ENCODE measurements at places on chromosomes 2 and 18.

DNA sequence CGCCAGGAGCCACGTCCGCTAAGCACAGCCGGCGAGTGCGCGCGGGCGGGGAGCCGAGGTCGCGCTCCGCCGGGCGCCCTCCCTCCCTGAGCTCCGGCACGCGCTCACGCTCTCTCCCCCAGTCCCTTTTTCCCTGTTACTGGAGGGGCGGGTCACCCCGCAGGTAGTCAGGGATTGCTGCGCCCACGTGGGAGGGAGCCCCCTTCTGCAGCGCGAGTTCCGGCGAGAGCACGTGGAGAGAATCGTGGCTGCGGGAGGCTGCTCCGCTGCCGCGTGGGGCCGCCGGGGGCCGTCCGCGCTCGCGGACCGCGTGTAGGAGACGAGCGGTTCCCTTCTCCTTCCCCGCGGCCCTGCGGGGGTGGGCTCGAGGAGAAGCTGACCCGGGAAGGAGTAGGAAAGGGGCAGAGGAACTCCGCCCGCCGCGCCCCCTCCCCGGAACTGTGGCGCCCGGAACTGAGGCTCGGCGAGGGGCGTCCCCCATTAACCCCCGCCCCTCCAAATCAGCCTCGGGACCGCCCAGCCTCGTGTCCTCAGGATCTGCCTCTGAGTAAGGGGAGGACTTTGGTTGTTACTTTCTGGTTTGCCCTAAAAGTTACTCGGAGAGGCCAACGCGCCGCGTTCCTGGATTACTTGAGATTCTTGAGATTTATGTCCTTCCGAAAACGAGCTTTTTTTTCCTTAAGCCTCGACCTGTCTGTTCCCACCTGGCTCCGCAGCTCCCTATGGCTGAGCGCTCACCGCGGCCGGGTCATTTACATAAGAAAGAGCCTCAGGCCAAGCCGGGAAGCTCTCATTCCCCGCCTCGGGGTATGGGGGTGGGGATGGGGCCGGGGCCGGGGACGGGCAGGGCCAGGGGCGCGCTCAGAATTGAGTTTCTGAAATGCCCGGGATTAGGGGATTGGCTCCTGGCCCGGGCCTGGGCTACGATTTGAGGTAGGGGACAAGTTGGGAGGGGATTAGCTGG is 1.1 kb downstream of the HK2 start:
- DNase-seq = no peak

DNA sequence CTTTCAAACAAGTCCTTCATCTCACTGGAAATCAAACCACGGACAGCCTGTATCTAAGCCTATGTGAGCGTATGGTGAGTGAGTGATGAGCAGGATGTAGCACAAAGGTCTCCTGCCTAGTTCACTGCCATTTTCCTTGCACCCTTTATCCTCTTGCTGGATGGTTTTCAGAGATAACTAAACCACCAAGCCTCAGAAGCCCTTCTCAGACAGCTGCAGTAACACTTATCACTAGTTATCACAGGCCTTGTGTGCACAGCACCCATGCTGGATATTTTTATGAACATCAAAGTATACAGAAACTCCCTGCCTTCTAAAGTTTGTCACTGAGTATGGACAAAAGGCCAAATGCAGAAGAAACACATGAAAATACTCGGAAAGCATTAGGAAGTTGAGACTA is 69.5 kb downstream of the C1D start:
- DNase-seq = no peak

DNA sequence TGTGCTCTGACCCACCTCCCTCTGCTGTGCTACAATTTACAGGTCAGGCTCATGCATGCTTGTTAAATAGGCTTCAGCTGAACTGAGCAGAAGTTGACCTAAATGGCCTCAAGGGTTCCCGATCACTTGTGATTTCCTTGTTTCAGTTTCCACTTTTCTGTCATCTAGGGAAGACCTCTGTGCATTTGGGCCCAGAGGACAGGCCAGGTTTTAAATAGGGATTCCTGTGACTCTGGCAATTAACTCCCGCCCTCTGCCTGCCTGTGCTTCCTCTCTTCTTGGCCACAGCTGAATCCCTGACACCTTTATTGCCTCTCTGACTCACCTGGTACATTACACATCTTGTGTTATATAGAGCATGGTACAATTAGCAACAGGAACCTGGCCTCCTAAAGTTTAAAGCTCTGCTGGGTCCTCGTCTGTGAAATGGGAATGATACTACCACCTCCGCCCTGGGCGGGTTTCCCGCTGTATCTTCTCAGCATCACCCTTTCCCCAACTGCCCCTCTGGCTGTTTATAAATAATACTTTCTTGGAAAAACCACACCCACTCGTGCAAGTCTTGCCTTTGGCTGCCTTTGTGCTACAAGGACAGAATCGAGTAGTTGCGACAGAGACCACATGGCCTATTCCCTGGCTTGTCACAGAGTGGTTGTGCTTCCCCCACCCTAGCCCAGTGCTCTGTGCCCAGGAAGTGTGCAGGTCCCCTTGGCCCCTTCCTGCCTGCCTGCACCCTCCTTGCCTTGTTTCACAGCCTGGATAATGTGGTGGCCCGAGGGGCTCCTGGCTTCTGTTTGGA is 7.9 kb downstream of the CABLES1 start:
- DNase-seq = no peak

- DNase-seq = peak; percentile 10
Measured at GRCh38 chr2:204950695-204951346, 405.5 kb downstream of the PARD3B start.

- no peak for DNase-seq
Measured at GRCh38 chr2:16105669-16106281, 165.4 kb downstream of the MYCN start.

DNA sequence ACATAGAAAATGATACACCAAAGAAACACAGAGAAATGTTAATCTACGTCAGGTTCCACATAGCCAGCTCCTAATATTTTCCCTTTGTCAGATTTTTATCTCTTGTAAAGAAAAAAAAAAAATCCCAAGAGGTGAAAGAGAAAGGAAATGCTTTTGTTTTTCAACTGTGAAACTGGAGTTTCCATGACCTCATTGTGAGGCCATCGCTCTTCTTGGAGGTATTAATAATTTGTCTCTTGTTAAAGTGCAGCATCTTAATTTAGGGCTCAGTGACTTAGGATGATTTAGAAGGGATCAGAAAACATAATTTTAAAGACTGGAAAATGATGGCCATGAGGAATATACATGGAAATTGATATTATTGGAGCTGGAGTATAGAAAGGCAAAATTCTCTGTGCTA is 21.7 kb downstream of the ARHGAP28 start:
- DNase-seq = no peak

- DNase-seq = no peak
Measured at GRCh38 chr2:105183555-105184323, 57.8 kb upstream of the GPR45 start.

GRCh38 chr2:171741189-171741588 is 53.9 kb downstream of the DYNC1I2 start:
- DNase-seq = no peak

DNA sequence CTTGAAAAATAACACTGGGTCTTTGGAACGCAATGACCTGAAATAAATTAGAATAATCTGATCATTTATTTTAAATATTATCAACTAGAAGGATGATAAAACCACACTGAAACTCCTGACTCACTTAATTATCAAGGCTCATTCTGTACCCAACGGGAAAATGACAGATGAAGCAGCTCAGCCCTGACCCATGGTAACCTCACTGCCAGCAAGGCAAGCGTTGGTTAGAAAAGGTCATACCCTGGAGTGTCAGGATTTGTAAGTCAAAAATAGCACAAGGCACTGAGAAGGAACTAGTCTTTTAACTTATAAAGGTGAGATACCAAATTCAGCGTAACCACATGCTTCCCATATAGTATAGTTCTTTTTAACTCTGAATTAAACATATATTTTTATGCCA is 277.5 kb downstream of the ETAA1 start:
- DNase-seq = no peak

GRCh38 chr2:217338306-217338916 is 478.5 kb upstream of the TNP1 start:
- peak; percentile 89 for DNase-seq

- DNase-seq = no peak
Measured at GRCh38 chr2:199457147-199458008, at the start of gene SATB2. TSS of gene SATB2 (minus strand) at chr2:199457939. CDS start at chr2:199456037, 1,902 bp downstream.

- DNase-seq = no peak
Measured at GRCh38 chr18:12023375-12023774, 42.1 kb downstream of the IMPA2 start.

GRCh38 chr2:144513388-144514101 is 6.4 kb downstream of the ZEB2 start:
- DNase-seq = no peak

DNA sequence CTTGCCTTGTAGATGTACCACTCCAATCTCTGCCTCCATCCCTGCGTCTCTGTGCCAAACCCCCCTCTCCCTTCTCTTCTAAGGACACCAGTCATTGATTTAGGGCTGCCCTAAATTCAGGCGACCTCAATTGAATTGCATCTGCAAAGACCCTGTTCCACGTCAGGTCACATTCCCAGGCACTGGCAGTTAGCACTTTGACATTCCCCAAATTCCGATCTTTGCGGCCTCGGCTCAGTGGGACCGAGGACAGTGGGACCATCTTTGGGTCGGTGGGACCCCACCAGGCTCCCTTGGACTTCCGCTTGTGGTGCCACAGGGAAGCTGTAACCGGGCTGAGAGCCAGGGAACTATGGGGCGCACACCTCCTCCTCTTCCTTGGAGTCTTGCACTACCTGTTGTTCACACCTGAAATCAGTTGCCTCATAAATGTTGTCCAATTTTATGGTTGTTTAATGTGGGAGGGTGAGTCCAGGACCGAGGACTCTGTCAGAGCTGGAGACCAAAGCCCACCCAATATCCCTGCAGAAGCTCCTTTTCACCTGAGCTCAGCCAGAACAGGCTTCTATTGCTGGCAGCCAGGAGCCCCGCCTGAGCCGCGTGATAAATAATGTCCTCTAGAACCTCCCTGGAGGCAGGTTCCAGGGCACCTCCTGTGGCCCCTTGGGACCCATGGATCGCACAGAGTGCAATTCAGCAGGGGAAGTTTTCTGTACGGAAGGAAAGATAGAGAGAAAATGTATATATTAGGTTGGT is 271.6 kb downstream of the EIPR1 start:
- no peak for DNase-seq

GRCh38 chr18:13537022-13537780 is 189.2 kb downstream of the FAM210A start:
- DNase-seq = no peak

- DNase-seq = no peak
Measured at GRCh38 chr18:55524353-55525073, 63.5 kb downstream of the TCF4 start.

GRCh38 chr2:176960736-176961520 is 251.7 kb upstream of the HNRNPA3 start:
- DNase-seq = no peak

DNA sequence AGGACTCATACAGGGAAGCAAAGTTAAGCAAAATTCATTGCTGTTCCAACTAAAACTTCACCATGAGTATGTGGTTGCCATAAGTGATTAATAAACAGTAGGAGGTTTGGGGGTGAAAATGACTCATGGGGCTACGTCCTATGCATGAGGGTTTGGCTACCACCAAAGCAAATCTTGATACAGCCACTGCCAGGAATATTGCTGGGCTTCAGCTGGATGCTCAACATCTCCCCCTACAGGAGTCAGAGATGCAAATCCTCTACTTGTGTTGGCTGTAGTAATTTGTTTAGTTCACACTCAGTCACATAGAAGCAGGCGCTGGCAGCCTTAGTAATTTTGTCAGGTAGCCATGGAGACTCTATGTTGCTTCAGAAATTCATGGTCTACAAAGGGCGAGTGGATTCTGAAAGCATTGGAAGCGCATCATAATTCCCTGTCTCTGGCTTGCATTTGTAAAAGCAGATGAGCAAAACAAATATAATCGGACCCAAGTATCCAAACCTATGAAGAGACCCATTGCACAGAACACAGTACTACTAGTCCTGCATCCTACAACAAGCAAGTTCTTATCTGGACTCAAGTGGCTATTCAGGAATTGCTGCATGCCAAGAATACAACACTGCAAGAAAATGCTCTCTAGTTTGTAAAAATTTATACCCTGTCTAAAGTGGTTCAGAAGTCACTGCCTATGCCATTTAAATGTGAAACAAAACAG is 76.0 kb downstream of the CD28 start:
- DNase-seq = peak; percentile 68

- DNase-seq = no peak
Measured at GRCh38 chr2:84971510-84972206, 697 bp downstream of the KCMF1 start.

DNA sequence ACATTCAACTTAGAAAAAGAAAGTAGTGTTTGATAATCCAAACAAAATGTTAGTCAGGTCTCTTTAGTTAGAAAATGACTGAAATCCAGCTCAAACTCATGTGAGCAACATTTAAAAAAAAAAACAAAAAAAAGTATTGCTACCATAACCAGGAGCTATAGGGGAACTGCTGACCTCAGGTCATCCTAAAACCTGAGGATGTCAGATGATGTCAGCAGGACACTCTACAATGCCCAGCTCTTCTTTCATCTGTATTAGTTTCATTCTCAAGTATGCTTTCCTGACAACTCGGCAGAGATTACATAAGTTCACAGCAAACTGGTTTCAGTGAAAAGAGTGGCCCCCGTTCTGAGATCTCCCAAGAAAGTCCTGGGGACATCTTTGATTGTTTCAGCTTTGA is 4.2 kb upstream of the ESCO1 start:
- DNase-seq = no peak

- no peak for DNase-seq
Measured at GRCh38 chr2:118812552-118812951, 34.9 kb downstream of the EN1 start.

- no peak for DNase-seq
Measured at GRCh38 chr2:185187421-185187820, 551.2 kb upstream of the FSIP2 start.

- DNase-seq = no peak
Measured at GRCh38 chr2:172219201-172219600, 116.5 kb upstream of the DLX2 start.

- no peak for DNase-seq
Measured at GRCh38 chr18:43596105-43596712, 318.9 kb upstream of the SYT4 start.
